KBM-7 (cell line): ENCODE measurements at places on chromosomes 4 and X.

DNA sequence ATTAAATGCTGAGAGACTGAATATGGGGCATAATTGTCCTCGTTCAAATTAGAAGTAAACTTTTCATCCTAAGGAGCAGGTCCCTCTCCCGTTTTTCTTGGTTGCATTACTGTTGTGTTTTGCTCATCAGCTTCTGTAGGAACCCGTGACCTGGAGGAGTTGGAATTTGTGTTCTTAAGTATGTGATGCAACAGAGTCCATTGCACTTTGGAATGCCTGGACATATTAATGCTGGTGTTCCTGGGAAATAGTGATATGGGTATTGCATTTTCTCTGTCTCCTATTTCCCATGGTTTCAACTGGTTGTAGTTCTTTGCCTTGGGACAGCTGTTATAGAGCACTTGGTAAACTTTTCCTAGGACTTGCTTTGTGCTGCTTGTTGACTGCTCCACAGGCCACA is 417.8 kb upstream of the LCORL start:
- DNase-seq, result no peak

- DNase-seq, result peak; percentile 69
These were observed 15.0 kb upstream of the STK32B start for GRCh38 chr4:5036239-5036638.

DNA sequence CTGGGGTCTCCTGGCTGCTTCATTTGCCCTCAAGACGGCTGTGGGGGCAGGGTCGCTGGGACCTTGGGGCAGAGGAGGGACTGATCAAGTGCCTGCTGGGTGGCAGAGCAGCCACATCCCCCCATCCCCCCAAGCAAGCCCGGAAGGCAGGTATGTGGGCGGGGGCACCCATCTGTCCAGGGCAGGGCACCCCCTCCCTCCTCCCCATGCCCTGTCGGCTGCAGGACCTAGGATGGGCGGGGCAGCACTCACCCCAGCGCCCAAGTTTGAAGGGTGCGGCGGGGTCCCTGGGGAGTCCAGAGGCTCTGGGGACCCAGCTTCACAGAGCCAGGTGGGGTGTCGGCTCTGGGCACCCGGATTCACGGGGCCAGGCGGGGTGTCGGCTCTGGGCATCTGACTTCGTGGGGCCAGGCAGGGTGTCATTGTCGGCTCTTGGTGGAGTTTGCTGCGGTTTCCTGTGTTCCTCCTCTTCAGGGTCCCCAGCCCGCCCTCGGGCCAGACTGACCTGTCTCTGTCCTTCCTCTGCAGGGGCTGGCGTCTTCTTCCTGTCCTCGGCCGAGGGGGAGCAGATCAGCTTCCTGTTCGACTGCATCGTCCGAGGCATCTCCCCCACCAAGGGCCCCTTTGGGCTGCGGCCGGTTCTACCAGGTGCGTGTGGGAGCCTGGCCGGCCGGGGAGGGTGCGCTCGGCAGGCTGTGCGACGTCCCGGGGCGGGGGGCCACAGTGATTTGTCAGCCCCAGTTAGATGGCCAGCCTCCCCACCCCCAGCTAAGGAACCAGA is 22.1 kb downstream of the DOK7 start:
- peak; percentile 48 for DNase-seq

GRCh38 chr4:153595894-153596601 is 88.0 kb upstream of the TLR2 start:
- no peak for DNase-seq

DNA sequence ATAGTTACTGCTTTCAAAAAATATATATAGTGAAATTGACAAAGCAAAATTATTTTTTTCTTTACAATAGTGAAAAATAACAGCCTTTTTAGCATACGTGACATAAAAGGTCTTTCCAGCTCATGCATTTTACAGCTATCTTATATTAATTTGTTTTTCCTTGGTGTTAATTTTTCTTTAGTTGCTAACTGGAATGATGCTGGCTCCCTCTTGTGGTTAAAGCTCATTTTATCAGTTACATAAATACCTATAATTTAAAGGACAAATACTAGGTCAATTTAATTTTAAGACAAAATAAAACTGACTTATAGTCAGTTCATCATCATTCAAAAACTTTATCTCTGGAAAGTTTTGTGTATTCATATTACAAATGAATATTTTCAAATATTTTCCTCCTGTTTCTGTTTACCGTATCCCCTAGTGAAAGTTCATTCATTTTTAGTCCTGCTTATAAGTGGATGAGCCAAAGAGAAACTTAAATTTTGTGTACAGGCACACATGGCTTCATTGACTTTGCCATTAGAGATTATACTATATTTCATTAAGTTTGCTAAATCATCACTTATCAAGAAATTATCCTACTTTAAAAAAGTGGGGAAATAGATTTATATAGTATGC is 9.9 kb upstream of the ANAPC4 start:
- peak; percentile 60 for DNase-seq

DNA sequence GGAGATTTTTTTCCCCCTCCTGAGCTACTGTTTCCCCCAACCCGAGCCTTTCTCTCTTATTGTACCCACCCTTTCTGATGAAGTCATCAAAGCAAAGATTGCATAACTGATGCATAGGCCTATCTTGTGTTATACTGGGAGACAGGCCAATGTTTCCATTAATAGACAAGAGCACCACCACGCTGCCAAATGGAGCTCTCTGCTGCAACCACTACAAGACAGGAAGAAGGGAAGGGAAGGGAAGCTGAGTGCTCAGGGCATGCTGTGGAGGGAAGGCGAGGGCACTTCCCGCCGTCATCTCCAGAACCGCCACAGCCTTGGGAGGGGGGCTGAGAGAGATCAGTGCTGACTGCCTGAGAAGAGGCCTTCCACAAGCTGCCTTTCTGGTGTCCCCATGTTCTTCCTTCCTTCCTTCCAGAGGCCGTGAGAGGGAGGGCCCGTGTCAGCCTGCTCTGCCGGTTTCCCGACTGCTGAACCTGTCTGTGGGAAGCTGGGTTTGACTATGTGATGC is 75.0 kb downstream of the MGST2 start:
- DNase-seq, result peak; percentile 77

- no peak for DNase-seq
These were observed 88.0 kb downstream of the RAB28 start for GRCh38 chr4:13396161-13396560.

- DNase-seq, result no peak
These were observed 1151.3 kb upstream of the IGFBP7 start for GRCh38 chr4:58261526-58261925.

GRCh38 chrX:134936542-134936941 is 54.2 kb upstream of the SMIM10 start:
- DNase-seq, result no peak

DNA sequence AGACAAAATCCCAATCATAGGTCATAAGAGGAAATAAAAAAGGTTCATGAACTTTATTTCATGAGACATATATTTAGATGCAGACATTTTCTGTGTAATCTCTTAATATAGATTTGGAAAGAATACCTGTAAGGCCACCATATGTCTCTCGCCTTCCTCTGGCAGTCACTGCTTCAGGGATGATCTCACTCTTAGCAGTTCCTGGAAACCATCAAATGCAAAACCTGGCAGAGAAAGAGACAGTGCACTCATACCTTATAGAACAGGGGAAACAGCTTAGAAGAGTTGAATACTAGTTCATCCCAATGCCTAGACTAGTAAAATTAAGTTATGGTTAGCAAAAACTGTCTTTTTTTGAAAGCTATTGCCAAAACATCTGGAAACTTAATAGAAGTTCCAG is 243.3 kb downstream of the GASK1B start:
- DNase-seq, result no peak

GRCh38 chr4:78863991-78864390 is 75.2 kb downstream of the PAQR3 start:
- no peak for DNase-seq

DNA sequence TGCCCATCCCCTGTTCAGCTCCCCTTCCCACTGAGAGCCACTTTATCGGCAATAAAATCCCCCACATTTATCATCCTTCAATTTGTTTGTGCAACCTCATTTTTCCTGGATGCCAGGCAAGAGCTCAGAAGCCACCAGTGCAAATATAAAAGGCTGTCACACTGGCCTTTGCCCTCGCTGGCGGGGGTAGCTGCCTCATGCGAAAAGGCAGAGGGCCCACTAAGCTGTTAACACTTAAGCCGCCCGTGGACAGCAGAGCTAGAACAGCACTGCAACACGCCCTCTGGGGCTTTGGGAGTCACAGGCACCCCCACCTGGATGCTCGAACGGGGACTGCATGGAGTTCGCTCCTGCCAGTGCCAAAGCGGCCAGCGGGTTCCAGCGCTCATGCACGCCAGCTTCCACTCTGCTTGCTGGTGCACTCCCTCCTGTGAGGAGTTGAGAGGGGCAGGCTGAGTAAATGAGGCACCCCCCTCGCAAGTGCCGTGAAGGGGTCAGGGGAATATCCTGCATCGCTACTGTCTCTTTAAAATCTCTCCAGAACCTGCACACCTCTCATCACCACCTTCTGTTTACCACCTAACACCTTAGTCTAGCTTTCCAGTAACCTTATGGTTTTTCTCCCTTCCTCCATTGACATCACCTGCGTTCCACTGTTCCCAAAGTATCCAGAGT is 99.5 kb downstream of the SORBS2 start:
- no peak for DNase-seq

DNA sequence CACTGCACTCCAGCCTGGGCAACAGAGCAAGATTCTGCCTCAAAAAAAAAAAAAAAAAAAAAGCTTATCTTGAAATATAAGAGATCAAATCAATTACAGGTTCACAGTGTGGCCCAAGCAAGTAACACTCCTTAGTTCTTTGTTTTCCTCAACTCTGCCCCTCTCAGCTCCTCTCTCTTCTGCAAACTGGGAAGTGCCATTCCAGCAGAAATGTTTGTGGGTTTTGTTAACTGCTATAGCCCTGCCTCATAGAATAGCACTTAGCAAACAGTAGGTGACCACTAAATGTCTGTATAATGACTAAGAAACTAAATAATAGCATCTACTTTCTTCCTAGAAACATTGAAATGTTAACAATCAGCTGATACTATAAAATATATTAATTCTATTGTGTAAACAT is 160.0 kb upstream of the NAP1L5 start:
- peak; percentile 27 for DNase-seq

- DNase-seq, result peak; percentile 80
These were observed 92.1 kb downstream of the AFF1 start for GRCh38 chr4:87026800-87027495.

DNA sequence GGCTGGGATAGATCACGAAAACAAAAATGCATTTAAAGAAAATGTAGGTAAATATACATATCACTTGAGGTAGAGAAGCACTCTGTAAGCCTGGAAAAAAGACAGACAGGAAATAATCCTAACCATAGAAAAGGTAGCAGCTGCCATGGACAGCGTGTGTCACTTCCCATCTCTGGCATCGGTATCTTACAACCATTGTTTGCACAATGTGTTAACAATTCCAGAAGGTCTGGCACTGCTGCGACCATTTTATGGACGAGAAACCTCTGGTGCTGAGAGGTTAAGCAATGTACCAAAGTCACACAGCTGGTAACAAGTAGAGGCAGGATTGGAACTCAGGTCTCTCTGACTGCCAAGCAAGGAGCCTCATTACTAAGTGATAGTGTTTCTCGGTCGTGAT is 1.7 kb upstream of the MTNR1A start:
- no peak for DNase-seq

GRCh38 chr4:17762726-17763125 is 18.7 kb downstream of the FAM184B start:
- DNase-seq, result no peak

DNA sequence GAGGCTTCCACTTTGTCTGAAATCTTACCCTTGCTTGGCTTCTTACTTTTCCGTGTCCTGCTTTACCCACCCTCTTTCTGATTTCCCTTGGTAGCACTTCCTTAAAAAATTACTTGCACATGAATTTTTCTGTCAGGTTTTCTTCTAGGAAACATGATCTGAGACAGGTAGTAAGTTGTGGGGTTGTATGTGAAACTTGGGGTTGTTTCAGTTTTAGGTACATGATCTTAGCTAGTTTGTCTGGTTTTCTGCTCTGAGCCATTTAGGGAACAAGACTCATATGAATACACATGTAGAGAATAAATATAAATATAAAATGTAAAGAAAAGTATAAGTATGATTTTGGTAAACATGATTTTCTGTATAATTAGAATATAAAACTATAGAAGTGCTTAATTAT is 17.4 kb upstream of the ARMCX2 start:
- DNase-seq, result no peak

- DNase-seq, result no peak
These were observed 195.3 kb upstream of the PDE5A start for GRCh38 chr4:119823891-119824290.

GRCh38 chr4:5869966-5870619 is 22.8 kb downstream of the CRMP1 start:
- DNase-seq, result no peak

DNA sequence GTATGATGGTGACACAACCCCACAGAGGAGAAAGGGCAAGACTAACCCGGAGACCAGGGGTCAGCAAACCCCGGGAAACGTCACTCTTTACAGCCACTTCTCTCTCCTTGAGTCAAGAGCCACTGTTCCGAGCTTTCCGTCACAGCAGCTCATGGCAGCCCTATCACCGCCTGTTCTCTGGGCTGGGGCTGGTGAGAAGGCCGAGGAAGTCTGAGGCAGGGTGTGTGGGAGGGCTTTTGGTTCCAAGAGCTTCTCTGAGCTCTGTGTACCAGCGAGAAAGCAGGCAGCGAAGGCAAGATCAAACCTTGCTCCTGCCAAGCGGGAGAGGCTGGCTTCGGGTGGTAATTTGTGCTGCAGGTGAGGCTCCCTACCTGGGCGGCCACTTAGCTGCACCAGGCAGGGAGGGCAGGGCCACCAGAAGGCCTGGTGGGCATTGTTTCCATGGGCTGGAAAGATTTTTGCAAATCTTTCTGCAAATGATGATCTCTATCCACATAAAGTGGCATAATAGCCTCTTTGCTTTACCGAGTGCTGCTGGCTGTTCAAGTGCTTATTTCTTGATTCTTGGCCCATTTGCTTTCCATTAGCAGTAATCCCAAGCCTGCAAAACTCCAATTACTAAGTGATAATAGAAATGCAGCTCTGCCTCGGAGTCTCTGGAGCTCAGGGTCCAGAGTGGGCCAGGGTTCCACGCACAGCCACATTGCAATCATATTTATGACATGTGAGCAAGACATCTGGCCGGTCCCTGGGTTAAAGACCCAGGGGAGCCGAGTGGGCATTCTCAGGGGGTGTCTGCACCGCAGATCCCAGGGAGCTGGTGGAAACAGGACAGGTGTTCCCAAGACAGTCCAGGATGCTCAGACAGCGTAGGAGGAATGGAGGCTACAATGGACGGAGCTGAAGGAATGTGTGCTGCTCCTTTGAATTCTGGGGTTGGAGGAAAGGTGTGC is 41.5 kb downstream of the DCTD start:
- DNase-seq, result no peak

GRCh38 chr4:183760326-183760725 is 101.2 kb downstream of the TRAPPC11 start:
- DNase-seq, result no peak

DNA sequence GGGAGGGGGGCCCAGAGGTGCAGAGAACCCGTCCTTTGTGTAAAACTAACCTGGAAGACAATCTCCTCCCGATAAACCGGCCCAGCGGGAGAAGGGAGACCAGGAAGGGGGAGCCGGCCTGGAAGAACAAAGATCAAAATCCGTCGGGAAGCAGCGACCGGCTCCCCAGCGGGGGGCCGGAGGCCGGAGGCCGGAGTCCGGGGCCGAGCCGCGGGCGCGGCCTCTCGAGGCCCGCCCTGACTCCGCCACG is 552 bp downstream of the ZDHHC9 start:
- DNase-seq, result no peak
